Fibroblast of skin of back (primary cell): ENCODE measurements at places on chromosomes 3 and 15.

DNA sequence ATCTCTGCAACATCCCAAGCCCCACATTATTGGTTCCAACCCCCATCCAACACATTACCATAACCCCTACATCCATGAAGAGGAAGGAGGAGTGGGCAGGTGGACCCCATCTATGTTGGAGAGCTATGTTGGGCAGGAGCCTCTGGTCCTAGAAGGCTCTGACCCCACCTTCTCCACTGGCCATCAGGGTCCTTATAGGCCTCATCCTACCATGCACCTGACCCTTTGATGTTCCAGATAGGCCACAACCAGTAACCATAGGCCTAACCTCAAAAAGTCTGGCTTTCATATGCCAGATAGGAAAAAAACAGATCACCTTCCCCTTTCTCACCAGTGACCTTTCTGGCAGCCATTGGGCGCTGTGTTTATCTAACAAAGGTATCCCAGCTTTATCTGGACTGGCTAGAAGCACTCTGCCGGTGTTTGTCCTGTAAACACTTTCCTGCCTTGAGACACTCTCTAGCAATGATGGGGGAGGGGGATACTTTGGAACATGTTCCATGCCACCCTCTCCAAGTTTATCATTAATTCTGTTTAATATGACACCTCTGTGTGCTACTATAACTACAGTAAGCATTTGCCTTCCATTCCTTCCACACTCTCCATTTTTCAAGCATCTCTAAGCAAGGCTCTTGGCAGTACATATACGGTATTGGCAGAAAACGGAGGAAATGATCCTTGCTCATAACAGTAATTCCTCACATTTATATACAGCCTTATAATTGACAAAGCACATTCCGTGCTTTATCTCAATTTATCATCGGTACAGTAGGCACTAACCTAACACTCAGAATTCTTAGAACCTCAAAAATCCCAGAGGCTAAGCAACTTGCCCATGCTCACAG lies 377.1 kb downstream of the VPS13C start:
- no peak for DNase-seq

GRCh38 chr15:41936155-41936554 lies 36.2 kb downstream of the EHD4 start:
- no peak for DNase-seq

DNA sequence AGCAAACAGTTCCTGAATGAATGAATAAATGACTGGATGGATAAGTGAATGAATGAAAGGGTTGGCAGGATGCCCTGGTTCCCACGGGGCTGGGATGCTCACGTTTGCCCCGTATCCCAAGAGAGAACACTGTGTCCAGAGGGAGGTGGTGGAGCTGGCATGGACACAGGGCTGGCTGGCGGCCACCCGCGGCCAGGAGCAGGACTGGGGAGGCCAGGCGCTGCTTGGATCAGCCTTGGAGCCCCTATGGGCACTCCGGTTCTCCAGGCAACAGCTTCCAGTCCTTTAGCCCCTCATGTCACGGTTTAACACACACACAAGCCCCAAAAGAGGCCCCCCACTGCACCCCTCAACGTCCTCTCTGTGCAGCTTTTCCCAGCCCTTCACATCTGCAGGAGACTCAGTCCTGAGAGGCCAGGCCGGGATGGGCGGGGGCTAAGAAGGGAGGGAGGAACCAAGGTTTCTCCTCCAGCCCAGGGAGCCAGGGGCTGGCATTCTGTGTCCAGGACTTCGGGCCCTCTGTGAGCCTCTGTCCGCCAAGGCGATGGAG lies 86.0 kb upstream of the ALDH1L1 start:
- DNase-seq = peak; percentile 39

DNA sequence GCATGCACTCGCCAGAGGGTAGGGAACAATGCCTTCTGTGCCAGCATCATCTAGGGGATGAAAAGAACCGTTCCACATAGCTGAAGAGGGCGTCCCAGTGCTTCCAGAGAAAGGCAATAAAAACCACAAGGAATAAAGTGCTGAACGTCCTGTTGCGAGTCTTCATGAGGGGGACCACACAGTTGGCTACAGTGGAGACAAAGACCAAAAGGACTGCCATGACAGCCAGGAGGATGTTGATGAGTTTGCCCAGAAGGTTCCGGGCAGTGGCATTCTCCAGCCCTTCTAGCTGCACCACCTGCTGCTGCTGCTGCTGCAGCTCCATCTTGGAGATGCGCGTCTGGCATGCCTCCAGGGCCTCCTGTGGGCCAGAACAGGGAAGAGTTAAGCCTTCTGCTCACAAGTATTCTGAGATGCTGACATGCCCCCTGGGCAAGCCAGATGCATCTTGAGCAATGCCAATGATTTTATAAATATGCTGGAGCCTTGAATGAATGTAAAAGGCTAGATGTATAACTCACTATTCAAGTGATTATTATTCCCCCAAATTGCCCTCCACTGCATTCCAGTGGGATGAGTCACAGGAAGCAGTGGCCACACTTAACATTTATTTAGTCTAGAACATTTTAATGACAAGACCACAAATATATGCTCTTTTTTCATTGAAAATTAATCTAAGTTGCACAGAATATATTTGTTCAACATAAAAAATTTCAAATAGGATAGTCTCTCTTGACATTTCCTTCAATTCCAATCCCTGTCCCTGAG lies 45.1 kb upstream of the PLXND1 start:
- peak; percentile 94 for DNase-seq

GRCh38 chr3:118949113-118949760 lies 85.4 kb downstream of the IGSF11 start:
- DNase-seq = no peak

GRCh38 chr3:192642651-192643050 lies 84.7 kb downstream of the FGF12 start:
- no peak for DNase-seq

DNA sequence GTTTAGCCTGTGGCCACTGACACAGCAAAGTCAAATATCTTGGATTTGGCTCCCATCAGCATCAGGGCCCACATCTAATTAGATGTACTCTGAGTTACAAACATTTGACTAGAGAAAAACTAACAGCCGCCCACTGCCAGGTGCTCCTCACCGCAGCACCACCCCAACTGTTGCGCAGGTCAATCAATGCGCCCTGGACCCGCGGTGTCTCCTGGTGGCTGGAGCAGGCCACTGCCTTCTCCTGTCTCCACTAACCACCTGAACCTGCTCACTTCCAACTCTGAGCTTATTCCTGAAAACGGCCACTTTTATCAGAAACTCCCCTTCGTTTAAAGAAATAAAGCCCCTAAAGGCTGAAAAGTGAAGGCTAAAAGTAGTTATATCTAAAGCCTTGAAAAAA lies 4.3 kb downstream of the RIOX2 start:
- DNase-seq = no peak

DNA sequence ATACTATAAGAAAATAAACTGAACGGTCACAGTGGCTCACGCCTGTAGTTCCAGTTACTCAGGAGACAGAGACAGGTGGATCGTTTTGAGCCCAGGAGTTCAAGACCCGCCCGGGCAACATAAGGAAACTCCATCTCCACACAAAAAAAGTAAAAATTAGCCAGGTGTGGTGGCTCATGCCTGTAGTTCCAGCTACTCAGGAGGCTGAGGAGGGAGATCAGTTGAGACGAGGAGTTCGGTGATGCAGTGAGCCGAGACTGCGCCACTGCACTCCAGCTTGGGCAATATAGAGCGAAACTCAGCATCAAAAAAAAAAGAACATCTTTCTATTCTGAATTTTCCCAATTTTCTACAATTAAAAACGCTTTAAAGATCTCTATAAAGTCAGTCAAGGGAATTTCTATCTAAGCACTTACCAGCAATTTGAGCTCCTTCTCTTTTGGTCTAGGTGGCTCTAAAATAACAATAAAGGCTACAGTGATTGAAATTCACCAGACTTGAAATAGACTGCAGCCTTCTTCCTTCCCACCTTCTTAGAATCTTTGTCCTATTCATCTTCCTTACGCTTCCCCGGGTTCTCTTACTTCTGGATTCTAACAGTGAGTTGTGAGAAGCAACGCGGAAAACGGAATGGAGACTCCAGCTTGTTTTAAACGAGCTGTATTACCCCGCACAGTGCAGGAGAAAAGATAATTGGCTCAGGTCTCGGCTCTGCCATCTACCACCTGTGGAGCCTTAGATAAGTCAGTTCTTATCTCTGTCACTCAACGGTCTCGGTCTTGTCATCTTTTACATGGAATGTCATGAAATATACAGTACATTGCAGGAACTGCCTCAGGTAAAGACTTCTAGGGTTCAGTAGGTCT lies 812 bp upstream of the SEC62 start:
- no peak for DNase-seq
